ENCODE measurements at places on chromosomes 6 and 20. TPM values are rescaled to one million over a fixed set of nuclear protein-coding genes. Genes with fewer than 3 reads are reported as not detected.

DNA sequence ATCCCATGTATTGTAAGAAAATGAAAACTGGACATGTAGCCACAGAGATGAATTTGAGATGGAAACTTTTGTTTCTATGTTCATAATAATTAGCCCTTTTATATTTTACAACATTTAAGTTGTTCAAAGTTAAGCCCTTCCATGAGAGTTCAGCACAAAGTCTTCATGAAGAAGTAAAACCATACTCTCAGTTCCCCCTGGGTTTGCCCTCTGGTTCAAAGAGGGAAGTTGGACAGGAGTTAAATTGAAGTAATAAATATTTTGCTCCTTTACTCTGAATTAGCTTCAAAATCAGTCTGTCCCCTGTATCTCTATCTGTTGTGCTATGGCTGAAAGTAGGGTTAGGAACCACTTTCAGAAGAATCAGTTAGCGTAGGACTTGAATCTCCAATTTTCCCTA is 31.1 kb downstream of the PHACTR2 start:
- DNase-seq: no peak

GRCh38 chr6:166903500-166903899 is 52.9 kb downstream of the RNASET2 start:
- no peak for DNase-seq

DNA sequence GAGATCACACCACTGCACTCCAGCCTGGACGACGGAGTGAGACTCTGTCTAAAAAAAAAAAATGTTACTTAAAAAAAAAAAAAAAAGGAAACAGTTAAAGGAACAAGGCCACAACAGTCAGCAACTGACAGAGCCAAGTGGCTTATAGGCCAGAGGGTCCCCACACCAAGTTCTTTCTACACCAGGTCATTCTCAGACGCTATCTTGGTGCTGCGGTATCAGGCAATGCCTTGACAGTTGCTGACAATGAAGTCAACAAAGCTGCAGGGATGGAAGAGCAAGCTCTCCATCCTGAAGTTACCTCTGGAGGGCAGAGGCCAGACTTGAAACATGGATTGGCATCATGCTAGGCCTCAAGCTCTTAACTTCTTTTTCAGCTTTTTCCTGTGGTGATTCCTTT is 31.9 kb downstream of the COMMD7 start:
- DNase-seq: no peak

- no peak for DNase-seq
Observed at GRCh38 chr6:147156799-147157382, 47.3 kb upstream of the STXBP5 start.

PNPLA1 gene
- 0.14 TPM for total RNA-seq
